GM23248 (cell line): ENCODE measurements at places on chromosomes 1 and 21. TPM values are rescaled to one million over a fixed set of nuclear protein-coding genes. Genes with fewer than 3 reads are reported as not detected.

The FOXO6 gene
- not detected in 2 replicates for polyA plus RNA-seq

DNA sequence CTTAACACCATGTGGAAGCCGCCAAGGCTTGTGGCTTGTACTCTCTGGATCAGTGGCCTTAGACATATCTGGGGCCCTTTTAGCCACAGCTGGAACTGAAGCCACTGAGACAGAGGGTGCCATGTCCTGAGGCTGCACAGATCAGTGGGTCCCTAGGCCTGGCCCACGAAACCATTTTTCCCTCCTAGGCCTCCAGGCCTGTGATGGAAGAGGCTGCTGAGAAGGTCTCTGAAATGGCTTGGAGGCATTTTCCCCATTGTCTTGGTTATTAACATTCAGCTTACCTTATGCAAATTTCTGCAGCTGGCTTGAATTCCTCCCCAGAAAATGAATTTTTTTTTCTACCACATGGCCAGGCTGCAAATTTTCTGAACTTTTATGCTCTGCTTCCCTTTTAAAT lies 15.1 kb upstream of the DPH5 start:
- DNase-seq: no peak

DNA sequence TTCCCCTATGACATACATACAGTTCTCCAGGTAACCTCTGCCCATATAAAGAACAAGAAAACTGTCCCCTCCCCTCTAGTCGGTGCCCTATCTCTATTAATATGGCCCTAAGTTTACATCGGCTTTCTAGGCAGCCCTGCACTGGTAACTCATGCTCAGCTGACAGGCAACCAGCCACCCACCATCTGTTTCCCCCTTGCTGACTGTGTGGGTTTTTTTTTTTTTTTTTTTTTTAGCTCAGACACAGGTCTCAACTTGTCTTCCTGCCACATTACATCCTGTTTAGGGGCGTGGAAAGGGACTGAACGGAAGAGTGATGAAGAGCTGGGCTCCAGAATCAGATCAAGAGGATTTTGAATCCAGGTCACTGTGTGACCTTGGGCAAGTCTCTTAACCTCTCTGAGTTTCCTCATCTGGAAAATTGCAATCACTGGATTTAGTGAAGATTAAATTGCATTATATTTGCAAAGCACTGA lies 14.0 kb downstream of the LAPTM5 start:
- no peak for DNase-seq

DNA sequence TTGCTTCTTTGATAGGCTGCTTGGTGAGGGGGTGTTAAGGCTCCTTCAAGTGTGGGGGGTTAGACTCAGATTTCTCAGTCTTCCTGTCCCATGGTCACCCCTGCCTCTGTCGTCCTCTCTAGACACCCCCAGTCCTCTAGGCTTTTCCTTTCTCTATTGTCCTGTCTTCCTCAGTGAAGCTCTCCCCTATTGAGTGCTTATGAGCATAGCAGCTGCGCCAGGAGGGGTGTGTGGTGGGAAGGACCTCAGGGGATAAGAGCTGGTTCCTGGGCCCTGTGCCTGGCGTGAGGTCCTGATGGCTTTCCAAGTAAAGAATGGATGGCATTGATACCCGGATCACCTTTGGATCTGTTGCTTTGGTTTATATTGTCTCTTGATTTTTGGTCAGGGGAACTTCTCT lies 69.1 kb downstream of the DIP2A start:
- no peak for DNase-seq
